Sigmoid colon (tissue), 7 donors: ENCODE measurements at places on chromosomes 5 and 9. TPM values are rescaled to one million over a fixed set of nuclear protein-coding genes. Genes with fewer than 3 reads are reported as not detected.

Gene GNA14
- 15.0 TPM for total RNA-seq

DNA sequence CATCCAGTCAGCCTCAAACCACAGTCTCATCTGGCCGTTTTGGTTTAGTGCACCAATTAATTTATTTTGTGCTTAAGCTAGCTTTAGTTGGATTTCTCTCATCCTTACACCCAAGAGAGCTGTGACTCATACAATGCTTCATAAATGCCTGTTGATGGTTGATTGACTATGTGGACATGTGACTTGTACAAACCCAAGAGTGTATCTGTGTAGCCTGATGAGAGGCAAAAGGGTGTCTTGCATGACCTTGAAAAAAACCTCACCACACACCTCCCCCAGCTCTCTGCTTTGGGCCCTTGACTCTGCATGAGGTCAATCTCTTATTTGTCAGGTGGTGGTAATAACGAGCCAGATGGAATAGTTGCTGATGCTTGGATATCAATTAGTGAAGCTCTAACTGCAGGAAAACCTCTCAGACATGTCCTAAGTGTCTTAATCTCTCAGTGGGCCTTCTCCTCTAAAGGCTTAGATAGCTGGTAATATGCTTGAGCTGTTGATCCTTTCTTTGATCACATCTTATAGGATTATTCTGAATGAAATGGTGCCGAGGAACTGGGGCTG, 10.6 kb upstream of the GLRA1 start:
- no peak for DNase-seq

Gene C5orf46
- total RNA-seq = not detected

- no peak for DNase-seq
Observed at GRCh38 chr9:96758845-96759673, 18.8 kb downstream of the ZNF510 start.

DNA sequence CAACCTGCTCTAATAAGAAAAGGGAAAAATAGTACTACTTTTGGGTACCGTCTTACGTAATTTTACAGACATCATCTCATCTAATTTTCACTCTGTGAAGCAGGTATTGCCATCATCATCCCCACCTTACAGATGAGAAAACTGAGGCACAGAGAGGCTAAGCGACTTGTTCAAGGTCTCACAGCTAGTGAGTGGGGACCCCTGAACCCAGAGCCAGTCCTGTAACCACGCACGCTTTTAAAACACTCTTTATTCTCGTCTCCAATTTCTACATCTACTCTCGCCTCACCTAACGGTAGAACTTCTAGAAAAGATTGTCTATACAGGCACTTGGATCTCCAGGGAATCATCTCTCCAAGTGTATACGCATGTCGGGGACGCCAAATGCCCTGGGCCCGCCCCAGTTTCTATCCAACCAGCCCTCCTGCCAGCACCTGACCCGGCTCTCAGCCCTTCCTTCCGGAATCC, 1.5 kb upstream of the TRAF1 start:
- peak; percentile 83 for DNase-seq

GRCh38 chr5:84885485-84886258, 501.0 kb upstream of the EDIL3 start:
- DNase-seq = no peak

- no peak for DNase-seq
Observed at GRCh38 chr9:1998111-1998510, 17.0 kb upstream of the SMARCA2 start.

Gene OGN
- 63.5 TPM for total RNA-seq
